ENCODE measurements at places on chromosomes 3 and 15.

- DNase-seq = no peak
Measured at GRCh38 chr3:23669541-23670255, 136.1 kb upstream of the UBE2E1 start.

- no peak for DNase-seq
Measured at GRCh38 chr3:158108445-158108985, 1.4 kb upstream of the RSRC1 start.

- no peak for DNase-seq
Measured at GRCh38 chr15:70827721-70828120, 26.2 kb downstream of the LARP6 start.

GRCh38 chr3:188868803-188869202, 303.0 kb upstream of the TPRG1 start:
- DNase-seq = no peak

GRCh38 chr3:140595295-140595694, 82.6 kb upstream of the TRIM42 start:
- no peak for DNase-seq

DNA sequence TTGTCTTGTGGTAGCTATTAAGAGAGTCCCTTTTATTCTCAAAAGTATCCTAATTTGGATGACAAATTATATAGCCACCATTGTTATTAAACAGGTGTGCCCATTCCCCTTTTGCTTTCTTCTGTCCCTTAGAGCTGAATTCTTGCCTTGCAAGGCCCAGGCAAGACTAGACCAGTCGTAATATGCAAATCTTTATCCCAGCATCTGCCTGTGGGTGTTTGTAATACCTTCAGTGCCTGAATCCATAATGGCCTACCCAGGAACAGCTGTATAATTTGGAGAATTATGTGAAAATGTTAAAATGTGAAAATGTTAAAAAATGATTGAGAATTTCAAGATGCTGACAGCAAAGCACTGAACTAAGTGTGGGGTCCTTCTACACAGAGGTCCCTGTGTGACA, 403.0 kb upstream of the RBMS3 start:
- DNase-seq = no peak

DNA sequence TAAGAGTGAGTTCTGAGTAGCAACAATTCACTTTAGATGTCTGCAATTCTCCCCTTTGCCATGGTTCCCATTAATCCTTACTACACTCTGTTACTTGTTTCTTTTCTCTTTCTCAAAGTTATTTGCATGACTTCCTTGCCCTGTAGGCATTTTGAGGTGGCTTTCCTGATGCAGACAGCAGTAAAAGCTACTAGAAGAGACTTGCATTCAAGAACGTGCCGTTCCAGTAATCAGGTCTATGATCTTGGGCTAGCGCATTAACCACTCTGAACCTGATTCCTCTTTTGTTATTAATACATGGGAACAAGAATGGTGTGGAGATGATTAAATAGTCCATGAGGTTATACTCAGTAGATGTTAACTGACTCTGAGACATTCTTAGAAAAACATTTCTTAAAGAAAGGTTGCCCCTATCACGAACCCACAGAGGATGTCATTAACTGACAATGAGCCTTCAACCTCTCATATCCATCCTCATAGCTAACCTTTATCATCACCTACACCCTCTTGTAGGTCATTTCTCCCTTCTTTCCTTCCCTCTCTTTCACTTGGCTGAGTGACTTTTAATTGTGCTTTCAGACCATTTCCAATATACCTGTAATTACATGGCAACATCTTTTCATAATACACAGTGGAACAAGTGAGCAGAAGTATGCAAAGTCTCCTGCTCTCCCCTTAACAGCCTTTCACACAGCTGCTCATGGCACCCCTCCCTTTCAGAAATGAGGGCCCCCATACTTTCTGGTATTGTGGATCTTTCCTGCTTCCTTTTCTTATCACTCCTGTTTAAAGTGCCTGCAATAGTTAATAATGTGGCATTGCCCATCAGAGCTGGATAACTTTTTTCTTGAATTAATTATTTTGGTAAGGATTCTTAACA, 175.9 kb downstream of the CHST2 start:
- no peak for DNase-seq

- no peak for DNase-seq
Measured at GRCh38 chr15:70140025-70140542, 42.4 kb upstream of the TLE3 start.

- DNase-seq = peak; percentile 58
Measured at GRCh38 chr15:68256675-68257450, 20.7 kb upstream of the FEM1B start.

- DNase-seq = no peak
Measured at GRCh38 chr3:61650719-61651410, 89.5 kb downstream of the PTPRG start.

All from activated effector memory CD4-positive, alpha-beta T cell treated with Interleukin-2 at 50 U/mL for 16 hours (primary cell).